ENCODE measurements at places on chromosomes 1 and 21.

- H3K4me1 ChIP-seq: no peaks in the 10 kb centered on the region
- no peak overlapping the region for H3K4me3 ChIP-seq
- H3K27me3 ChIP-seq: no peaks in the 10 kb centered on the region
- no peak for DNase-seq
- H3K36me3 ChIP-seq: no peaks in the 10 kb centered on the region
Measured at GRCh38 chr1:172669011-172669410, 10.1 kb downstream of the FASLG start.

DNA sequence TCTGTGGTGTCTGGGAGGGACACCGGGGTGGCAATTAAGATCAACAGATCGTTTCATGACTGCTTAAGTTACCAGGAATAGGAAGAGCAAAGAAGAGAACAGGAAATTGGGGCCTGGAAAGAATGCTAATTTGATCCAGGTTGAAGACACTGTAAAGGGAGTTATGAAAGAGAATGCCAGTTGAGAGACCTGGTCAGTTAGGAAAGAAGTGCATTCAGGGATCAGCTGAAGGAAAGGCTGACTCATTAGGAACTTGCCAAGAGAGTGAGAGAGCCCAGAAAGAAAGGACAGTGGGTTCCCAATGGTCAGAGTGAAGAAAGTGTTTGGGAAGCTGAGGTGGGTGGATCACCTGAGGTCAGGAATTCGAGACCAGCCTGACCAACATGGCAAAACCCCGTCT lies 119.6 kb downstream of the UBE2U start:
- H3K4me3 ChIP-seq: no peak overlapping the region
- peaks cover 10% of the 10 kb centered on the region for H3K4me1 ChIP-seq

GRCh38 chr1:211591980-211592493 lies 13.1 kb upstream of the SLC30A1 start:
- peaks cover 4% of the 10 kb centered on the region for H3K4me1 ChIP-seq
- H3K27me3 ChIP-seq: no peaks in the 10 kb centered on the region
- peak overlapping the region; percentile 37 for H3K27ac ChIP-seq

DNA sequence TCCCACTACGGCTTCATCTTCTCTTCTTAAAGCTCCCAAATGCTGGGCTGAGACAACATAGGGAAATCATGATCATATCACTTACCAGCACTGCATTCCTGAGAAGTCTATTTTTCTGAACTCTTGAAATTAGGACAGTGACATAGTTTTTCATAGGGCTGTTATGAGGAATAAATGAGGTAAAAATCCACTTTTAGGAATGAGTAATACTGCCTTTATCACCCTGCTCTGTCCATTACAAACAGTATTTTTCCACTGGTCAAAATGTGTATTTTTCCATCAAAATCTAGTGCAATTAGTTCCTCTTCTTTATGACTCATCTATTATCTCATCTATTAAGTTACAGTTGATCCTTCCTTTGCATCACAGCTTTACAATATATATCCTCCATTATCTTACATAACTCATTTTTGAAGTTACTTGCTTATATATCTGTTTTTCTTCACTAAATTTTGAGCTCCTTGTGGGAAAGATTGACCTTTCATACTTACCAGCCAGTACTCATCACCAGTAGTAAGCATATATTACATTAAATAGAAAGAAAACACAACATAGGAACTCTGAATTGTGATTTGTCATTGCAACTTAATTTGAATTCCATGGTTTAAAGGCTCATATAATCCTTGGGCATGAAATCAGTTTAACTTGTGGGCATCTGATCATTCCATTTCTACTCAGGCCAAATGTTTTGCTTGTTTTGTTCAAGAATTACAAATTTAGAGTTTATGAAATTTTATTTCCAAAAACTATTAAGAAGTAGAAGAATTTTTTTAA lies 37.1 kb downstream of the PRRX1 start:
- no peak overlapping the region for H3K4me3 ChIP-seq
- no peaks in the 10 kb centered on the region for H3K36me3 ChIP-seq
- peak overlapping the region; percentile 31 for H3K27ac ChIP-seq
- H3K27me3 ChIP-seq: no peaks in the 10 kb centered on the region
- DNase-seq: peak; percentile 29
- H3K4me1 ChIP-seq: peaks cover 14% of the 10 kb centered on the region

- no peaks in the 10 kb centered on the region for H3K27me3 ChIP-seq
- no peak overlapping the region for H3K4me3 ChIP-seq
- H3K36me3 ChIP-seq: no peaks in the 10 kb centered on the region
- DNase-seq: peak; percentile 32
Measured at GRCh38 chr1:28163496-28164161, 12.9 kb downstream of the PTAFR start.

GRCh38 chr1:113765306-113766230 lies 6.3 kb upstream of the PHTF1 start:
- peak; percentile 75 for DNase-seq
- no peak overlapping the region for H3K4me3 ChIP-seq
- H3K4me1 ChIP-seq: no peaks in the 10 kb centered on the region
- no peak overlapping the region for H3K27ac ChIP-seq
